ENCODE measurements at places on chromosomes 1 and 21.

DNA sequence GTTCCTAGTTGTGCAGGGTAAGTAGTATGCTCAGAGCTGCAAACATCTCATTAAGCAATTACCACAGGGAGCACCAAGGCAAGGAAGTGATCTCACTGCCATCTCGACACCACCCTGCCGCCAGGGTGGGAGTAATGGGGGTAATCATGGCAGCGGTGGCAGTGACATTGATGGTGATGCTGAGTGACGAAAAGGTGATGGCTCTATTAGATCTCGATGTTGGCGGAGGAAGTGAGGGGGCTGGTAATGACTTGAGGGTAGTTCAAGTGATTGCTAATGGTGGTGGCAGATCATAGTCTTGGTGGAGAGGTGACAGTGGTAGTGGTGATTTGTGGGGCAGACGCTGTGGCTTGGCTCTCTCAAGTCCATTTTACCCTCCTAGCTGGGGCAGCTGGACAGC, 25.4 kb upstream of the TENT5B start:
- no peak for DNase-seq

DNA sequence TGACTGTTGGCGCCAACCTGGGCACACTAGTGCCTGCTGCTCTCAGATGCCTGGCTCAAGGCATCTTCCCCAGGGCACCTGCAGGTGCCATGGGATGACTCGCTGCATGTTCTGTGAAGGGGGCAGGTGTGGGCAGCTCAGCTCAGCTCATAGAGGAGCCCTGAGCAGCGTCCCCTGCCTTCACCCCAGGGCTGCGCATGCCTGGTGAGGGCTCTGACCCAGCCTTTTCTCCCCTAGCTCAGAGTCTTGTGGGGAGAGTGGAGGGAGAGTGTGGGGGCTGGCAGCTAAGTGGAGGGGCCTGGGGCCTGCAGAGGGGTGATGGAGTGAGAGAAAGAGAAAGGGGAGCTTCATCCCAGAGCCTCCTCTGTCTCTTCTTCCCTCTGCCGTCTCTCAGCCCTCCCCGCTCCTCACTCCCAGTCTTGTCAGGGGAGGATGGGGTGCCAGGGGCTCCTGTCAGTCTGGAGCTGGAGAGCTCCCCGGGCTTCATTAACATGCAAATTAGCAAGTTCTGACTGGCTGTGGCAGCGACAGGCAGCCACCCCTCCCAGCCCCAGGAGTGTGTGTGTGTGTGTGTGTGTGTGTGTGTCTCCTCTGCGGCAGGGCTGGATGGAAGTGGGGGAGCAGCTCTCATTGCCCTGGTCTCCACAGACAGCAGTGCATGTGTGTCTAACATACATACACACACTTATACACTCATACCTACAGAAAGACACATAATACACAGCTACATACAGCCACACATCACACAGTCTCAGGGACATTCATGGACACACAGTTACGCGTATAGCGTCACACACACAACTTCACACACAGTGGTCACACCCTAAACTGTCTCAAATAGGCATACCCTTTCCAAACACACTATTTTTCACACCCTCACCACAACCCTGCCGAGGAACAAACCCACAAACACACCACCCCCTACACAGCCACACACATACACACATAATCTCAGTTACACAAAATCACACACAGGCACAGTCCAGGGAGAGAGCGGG, 34.0 kb downstream of the FOXO6 start:
- peak; percentile 87 for DNase-seq

DNA sequence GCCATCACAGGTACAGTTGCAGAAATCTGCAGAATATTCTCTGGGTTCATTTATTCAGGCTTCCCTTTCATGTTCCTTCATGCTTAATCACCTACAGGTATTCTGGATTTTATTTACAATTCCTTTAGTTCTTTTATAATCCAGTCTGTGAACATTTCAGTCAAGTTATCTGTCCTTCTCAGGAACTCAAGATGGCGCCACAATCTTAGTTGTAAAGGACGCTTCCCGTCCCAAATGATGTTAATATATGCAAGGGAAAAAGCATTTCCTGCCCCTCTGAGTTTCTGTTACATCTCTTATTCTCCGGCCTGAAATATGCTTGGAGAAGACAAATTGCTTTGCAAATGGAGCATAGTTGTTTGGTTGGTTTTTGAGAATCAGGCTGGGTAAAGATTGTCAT, 19.3 kb downstream of the F3 start:
- DNase-seq = no peak

- DNase-seq = no peak
Observed at GRCh38 chr1:51615780-51616291, 1.1 kb upstream of the OSBPL9 start.

DNA sequence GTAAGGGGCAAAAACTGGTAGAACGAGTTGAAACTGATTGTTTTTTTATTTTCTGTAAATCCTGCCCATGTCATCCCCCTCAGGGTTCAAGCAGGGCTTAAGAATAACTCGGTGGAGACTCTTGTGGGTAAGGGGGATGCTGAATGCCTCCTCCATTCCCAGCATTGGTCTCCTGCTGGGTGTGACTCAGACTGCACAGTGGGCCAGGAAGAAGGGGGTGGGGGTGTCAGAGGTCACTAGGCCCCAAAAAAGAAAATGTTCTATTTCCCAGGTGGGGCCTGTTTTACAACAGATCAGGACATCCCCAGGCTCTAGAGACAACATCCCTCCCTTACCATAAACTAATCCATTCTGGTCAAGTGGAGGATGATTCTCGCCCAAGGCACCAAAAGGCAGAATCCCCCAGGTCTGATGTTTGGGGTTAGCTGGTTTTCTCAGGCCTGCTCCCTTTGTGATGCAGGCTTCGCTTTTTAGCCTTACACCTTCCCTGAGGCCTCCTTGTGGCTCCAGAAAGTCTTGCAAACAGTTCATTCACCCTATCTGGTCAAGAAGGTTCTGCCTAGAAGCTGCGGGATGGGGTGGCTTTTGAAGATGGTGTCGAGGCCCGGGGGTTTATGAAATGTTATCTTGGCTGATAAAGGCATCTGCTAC, 10.7 kb upstream of the GRHL3 start:
- DNase-seq = no peak

GRCh38 chr1:115757326-115757725, 11.2 kb downstream of the CASQ2 start:
- DNase-seq = no peak

GRCh38 chr1:214658785-214659184, 55.8 kb downstream of the CENPF start:
- DNase-seq = peak; percentile 79

- no peak for DNase-seq
Observed at GRCh38 chr21:29827236-29827635, 112.6 kb downstream of the GRIK1 start.

- DNase-seq = peak; percentile 50
Observed at GRCh38 chr1:31669786-31670592, 25.3 kb upstream of the PEF1 start.

DNA sequence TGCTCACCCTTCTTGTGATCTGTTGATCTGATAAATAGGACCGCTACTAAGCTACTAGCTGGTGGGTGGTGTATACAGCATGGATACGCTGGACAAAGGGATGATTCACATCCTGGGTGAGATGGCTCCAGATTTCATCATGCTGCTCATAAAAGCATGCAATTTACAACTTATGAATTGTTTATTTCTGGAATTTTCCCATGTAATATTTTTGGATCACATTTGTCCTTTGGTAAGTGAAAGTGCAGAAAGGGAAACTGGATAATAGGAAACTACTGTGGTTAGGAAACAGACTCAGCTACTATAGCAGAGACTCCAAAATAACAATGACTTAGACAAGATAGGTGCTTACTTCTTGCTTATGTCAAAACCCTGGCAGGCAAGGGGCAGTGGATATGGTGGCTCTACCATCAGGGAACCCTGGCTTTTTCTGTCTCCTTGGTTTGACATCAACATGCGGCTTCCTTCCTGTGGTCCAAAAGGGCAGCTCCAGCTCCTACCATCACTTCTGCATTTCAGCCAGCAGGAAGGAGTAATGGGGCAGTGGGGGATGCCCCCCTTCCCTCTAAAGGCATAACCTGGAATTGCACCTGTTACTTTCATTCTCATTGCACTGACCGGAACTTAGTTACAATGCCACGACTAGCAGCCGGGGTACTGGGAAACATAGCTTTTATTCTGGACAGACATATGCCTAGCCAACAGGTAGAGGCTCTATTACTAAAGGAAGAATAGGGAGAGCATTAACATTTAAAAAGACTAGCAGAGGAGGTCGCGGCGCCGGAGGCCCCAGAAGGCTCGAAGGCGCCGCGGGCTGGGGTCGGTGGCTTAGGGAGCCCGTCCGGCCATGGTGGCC, 13.8 kb upstream of the AK2 start:
- DNase-seq = no peak

DNA sequence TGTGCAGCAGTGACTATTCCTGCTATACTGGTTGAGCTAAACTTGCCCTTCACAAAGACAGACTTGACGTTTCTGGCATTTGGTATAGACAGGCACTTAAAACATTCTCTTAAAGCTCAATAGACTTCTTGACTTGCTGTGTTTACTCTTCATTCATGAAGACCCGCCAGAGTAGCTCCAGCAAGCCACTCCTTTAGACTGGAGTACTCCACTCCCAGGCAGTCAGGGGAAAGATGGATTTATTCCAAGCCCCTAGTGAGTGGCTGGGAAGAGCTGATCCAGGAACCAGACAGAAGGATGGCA, 70.7 kb downstream of the EVA1C start:
- no peak for DNase-seq

DNA sequence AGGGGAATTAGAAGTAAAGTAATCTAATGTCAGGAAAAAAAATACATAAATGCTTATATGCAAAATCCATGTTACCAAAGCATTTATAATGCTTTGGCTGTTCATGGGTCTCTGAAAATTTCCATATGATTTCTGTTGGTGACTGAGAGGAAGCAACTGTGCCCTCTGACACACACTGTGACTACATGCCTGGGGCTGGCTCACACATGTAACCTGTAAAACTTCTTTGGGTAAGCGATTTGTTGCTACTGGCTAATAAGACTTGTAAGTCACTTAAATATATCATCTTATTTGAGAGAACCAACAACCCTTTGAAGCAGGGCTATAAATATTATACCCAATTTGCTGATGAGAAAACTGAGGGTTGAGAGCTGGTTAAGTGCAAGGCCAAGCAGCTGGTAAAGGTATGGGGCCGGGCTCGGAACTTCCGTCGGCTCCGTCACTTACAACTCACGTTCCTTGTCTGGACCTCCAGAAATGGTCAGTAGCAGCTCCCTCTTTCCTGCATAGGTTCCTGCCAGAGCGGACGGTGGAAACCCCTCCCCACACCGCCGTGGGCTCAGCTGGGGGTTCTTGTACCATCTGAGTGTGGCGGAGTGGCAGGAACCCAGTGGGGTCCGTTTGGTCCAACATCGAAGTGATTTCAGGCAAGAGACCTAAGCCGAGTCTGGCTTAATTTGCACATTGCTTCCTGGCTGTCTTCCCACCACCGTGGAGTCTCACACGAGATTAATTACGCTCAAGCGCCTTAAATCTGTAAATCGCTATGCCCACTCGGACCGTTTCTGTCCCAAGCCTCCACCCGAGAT, 714 bp downstream of the DFFA start:
- no peak for DNase-seq
